Stimulated activated CD8-positive, alpha-beta memory T cell treated with anti-CD3 and anti-CD28 coated beads, Interleukin-4, amount 100 ng/mL, for 48 hours (primary cell): ENCODE measurements at places on chromosomes 7 and 10.

DNA sequence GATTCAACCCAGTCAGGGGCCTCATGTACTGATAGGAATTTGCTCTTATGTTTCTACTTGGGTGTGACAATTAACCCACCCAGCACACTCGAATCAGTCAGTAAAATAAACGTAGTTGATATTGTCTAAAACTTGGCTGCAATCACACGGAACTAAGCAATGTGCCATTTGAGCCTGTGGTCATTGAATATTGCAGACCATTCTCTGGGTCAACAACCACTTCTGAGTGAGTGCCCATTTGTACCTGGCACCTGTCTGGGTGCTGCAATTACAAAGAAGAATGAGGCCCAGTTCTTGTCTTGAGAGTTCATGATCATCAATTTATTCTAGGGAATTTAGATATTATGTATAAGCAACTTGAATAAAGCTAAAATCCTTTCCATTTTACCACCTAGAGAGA lies 29.8 kb downstream of the NPY start:
- DNase-seq, result no peak

- no peak for DNase-seq
These were observed 11.1 kb upstream of the WBP1L start for GRCh38 chr10:102732661-102733060.

- DNase-seq, result no peak
These were observed 236.3 kb downstream of the ZMYND11 start for GRCh38 chr10:371515-371914.

DNA sequence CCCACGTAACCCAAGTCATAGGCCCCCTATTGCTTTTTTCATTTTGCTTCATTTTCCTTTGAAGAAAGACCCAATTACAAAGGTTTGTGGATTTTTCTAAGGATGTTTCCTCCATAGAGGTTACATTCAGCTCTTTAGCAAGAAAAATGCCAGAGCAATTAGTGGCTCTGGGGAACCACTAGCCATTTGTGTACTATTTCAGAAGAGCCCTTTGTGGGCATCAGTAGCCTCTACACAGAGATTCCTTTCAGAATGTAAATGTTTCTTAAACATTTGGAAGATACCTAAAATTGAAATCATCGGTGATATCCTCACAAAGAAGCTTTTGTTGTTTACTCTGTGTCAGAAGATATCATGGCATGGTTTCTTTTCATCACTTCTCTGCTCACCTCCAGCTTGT lies 291.0 kb upstream of the KMT2E start:
- DNase-seq, result no peak

DNA sequence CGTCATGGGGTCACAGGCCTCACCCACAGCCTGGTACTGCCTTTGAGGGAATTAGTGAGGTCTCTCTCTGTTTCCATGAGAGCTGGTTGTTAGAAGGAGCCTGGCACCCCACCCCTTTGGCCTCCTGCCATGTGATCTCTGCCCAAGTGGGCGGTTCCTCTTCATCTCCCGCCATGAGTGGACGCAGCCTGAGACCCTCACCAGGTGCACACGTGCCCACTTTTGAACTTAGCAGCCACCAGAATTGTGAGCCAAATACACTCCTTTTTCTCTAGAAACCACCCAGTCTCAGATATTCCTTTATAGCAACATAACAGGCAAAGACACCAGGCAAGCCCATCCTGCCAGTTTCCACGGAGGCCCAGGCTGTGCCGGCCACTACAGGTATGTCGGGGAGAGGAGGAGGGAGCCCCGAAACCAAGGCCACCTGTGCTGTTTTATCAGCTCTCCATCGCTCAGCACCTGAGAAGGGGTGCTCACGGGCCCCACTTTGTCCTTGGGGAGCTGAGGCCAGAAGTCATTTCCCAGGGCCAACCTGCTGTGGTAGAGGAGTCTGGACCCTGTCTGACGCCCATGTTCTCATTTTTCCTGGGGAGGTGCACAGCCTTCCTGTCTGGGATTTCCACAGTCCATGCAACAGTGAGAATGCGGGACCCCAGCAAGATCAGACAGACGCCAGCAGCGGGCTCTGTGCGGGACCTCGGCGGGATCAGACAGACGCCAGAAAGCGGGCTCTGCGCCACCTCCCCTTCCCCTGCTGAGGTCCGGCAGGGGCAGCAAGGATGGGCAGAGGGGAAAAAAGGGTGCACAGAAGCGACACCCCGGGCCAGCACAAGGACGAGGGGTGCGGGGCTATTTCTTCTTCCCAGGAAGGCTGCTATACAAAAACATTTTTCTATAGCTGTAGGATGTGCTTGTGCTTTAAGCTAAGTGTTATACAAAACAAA lies 220.5 kb downstream of the ELFN1 start:
- no peak for DNase-seq

- DNase-seq, result no peak
These were observed 426.4 kb downstream of the TCERG1L start for GRCh38 chr10:130885021-130885655.

GRCh38 chr10:48685731-48686130 lies 1.1 kb downstream of the WDFY4 start:
- DNase-seq, result no peak
